AG04449 (cell line): ENCODE measurements at places on chromosomes 13 and 19.
A peak's percentile ranks its signal among the peaks of the same experiment; 100 is the strongest.

DNA sequence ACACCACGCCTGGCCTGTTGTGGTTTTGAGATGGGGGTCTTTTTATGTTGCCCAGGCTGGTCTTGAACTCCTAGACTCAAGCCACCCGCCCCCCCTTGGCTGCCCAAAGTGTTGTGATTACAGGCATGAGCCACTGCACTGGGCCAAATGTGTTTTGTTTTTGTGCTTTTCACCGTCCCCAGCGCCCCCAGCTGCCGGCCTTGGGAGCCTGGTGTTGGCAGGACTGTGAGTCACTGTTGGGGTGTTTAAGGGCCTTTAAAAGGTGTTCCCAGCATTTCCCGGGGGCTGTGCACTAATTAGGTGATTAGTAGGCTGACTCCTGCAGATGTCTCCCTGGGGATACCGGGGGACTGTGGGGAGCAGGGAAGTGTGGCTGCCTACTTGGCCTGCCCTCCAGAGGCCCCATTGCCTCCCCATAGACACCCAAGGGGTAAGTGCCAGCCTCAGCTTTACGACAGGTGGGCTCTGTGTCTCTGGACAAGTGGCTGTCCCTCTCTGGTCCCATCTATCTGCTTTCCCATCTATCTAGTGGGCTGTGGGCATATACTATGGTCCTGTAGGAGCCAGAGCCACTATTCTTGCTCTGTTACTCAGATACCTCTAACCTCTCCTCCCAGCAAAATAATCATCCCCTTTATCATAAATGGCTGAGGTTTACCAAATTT is 11.8 kb upstream of the TLE5 start:
- no peak for DNase-seq

DNA sequence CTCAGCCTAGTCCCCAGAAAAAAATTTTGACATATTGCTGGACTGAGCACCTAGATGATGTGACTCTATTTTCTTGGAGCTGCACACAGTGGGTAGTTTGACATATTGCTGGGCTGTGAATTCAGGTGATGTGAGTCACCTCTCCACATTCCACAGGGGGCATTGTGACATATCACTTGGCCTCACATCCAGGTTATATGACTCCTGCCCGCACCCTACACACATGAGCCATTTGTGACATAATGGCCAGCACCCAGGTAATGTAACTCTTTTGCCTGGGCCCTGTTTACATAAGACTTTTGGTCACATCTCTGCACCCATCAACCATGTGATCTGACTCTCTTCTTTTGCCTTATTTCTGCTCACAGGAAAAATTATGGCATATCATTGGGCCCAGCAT is 55.1 kb upstream of the ZNF43 start:
- DNase-seq, result no peak

DNA sequence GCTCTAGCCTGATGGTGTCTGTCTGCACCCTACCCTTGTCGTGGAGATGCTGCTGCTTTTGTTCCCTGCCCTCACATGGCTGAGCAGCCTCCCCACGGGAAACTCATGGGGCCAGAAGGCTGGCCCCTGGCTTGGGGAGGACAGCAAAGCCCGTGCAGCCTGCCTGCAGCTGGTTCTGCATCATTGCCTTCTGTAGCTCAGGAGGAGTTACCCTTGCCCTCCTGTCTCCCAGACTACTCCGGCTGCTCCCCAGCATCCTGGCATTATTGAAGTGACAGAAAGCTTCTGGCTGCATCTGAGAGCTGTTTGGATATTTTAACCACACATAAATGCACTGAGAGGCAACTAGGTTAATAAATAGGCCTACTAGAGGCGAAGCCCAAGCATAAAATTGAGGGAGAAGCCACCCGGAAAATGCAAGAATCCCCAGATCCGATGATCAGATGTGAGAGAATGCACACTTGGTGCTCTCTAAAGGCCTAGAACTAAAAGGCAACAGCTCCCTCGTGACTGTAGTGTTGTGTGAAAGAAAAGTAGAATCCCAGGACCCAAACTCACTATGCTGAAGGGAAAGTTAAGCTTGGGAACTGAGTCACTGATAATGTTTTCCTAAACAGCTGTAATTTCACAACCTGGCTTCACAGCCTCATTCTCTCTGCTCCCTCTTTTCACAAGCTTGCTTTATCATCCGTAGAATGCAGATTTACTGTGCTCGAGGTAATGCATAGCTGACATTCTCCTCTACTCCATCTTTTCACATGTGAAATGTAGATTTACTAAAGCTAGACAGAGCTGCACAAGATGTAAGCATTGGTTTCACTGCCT is 110.8 kb downstream of the TNFRSF19 start:
- DNase-seq, result no peak

- DNase-seq, result no peak
Observed at GRCh38 chr19:18114483-18114882, 16.9 kb downstream of the MAST3 start.

DNA sequence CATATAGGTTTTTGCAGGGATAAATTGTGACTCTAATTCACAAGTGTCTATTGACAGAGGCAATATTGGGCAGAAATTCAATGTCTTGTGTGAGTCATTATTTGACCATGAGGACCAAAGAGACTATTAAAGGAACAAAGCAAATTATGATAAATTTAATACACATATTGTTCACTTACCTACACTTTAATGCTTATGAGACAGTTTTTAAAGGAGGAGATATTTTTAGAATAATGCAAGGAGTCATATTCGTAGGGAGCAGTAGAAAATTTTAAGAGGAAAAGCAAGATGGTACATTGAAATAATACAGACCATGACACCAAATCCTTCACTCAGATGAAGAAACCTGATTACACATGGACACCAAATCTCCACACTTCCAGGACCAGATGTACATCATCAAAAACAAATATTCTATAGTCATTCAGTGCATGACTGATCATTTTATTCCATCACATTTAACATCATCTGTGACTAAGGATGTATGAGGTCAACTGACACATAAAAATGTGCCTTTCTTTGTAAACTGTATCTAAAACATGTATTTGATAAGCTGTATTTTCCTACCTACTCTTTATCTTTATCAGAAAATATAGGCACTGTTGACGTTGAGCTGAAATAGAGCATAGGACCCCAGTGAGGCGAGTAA is 4.2 kb upstream of the OR7A17 start:
- no peak for DNase-seq

- DNase-seq, result no peak
Observed at GRCh38 chr13:46182491-46182877, 507 bp upstream of the LCP1 start.

- DNase-seq, result peak; percentile 59
Observed at GRCh38 chr19:55674841-55675660, at the start of gene EPN1. Gene EPN1, plus strand, starts transcription at chr19:55675226. Its CDS starts 3,402 bp downstream, at chr19:55678628.

GRCh38 chr13:97240788-97241734 is 18.9 kb downstream of the MBNL2 start:
- no peak for DNase-seq

DNA sequence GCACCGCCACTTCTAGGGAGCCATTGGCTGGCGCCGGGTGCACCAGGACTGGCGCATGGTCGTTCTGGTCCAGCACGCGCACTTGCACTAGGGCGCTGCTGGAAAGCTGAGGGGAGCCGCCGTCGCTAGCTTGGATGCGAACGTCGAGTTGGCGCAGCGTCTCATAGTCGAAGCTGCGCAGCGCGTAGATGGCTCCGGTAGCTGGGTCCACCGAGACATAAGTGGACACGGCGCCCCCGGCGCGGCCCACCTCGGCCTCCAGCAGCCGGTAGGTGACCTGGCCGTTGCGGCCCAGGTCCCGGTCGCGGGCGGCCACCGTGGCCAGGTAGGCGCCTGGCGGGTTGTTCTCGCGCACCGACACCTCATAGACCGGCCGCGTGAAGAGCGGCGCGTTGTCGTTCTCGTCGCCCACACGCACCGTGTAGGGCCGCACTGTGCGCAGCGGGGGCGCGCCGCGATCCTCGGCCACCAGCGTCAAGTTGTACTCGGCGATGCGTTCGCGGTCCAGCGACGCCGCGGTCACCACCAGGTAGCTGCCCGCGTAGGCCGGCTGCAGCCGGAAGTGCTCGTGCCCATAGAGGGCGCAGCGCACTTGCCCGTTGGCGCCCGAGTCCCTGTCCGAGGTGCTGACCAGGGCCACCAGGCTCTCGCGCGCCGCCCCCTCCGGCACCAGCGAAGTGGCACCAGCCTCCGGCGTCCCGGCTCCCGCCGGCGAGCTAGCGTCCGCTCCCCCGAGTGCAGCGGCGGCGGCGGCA is 1.7 kb downstream of the PCDH8 start:
- no peak for DNase-seq

DNA sequence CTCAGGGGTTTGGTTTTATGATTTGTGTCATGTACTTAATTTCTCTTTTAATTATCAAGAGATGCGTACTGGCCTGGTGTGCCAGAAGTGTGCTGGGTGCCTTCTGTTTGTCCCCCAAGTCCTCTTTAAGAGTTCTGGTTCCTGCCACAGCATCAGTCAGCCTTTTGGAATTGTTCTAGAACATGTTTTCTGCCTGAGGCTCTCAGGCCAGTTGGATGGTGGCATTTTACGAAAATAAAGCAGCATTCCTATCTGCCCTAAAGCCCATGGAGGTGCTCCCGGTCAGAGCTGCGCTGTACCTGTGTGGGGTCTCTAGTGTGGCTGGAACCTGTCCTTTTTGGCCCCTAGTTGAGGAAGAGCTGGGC is 54.1 kb downstream of the TSSK6 start:
- no peak for DNase-seq

DNA sequence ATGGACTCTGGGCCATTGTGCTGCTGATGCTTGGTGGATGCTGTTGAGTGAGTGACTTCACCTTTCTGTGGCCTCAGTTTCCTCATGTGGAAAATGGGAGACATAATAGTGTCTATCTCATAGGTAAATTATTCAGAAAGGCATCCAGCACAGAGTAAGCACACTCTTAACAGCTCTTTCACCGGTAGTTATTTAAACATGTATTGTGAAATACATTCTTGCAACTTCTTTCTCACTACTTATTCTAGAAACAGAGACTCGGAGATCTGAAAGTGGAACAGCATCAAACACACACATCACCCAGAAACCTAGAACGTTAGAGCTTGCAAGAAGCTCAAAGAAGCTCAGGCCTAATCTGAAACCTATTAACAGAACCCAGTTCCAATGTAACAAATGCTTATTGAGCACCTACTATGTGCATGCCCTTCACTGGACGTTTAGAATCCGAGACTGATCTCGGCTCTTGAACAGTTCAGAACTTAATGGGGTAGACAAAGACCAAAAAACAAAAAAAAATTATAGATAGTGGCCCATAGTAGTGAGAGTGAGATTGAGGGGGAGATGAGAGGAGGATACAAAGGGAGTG is 4.1 kb downstream of the ZSWIM9 start:
- no peak for DNase-seq

- DNase-seq, result no peak
Observed at GRCh38 chr13:113328851-113329250, 31.8 kb downstream of the LAMP1 start.

GRCh38 chr19:30670011-30670329 is 297.8 kb downstream of the ZNF536 start:
- DNase-seq, result no peak
